ENCODE measurements at places on chromosomes 12 and 14. TPM values are rescaled to one million over a fixed set of nuclear protein-coding genes. Genes with fewer than 3 reads are reported as not detected.

The KLHDC2 gene
- 96.8 TPM for total RNA-seq

The GUCY2C gene
- total RNA-seq: 176 TPM

GRCh38 chr14:74362361-74362915 is 14.2 kb downstream of the VRTN start:
- peak; percentile 90 for DNase-seq
- no peaks in the 10 kb centered on the region for H3K4me1 ChIP-seq
- H3K27me3 ChIP-seq: no peaks in the 10 kb centered on the region
- H3K4me3 ChIP-seq: no peak overlapping the region

DNA sequence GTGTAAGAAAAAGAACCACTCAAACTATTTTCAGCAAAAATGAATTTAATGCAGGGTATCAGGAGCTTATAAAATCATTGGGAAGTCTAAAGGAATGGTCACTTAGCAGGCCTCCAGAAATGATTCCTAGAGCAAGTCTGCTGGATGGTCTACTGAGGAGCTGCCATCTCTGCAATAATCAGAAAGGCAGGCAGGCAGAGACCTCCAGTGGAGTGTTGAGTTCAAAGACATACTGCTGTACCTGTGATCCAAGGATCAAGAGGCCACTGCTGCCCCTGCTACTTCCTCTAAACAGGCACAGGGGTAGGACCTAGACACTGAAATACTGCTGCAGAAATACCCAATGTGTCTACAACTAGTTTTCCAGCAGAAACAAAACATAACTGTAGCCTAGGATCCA is 14.5 kb upstream of the KICS2 start:
- no peak overlapping the region for H3K4me3 ChIP-seq
- no peak for DNase-seq
- no peak overlapping the region for H3K27ac ChIP-seq
- no peaks in the 10 kb centered on the region for H3K36me3 ChIP-seq
- H3K4me1 ChIP-seq: no peaks in the 10 kb centered on the region
- no peaks in the 10 kb centered on the region for H3K27me3 ChIP-seq

DNA sequence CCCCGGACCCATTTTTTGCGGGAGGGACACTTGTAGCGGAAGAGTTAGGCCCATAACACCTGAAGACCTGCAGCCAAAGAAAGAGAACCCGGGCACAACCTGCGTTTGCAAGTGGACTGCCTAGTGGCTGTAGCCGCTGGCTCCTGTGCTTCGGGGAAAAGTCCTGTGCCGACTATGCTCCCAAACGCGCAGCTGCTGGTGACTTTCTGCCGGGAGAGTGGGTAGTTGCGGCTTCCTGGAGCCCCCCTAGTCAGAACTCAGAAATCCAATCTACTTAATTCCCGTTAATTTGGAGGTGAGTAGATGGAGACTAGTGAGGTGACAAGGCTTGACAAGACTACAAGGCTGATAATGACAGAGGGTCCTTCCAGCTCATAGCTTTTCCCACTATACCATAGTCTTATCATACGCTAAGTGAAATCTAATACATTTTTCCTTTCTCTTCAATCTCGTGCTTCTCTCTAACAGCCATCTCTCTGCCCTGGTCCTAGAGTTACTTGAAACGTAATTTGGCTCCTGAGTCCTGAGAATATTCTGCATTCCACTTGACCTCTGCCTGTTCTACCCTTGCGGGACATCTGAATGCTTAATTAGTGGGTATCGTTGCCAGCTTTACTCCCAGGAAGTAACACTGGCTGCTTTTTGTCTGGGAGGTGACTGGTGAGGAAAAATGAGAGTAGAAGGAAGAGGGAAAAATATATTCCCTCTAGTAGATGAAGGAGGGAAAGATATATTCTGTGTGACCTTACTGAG is 556 bp downstream of the MTHFD1 start:
- H3K4me3 ChIP-seq: peak overlapping the region; percentile 92
- no peaks in the 10 kb centered on the region for H3K36me3 ChIP-seq
- H3K4me1 ChIP-seq: no peaks in the 10 kb centered on the region
- peak; percentile 64 for DNase-seq
- no peaks in the 10 kb centered on the region for H3K27me3 ChIP-seq

GRCh38 chr12:120668868-120669840 is 17.8 kb upstream of the MLEC start:
- H3K4me3 ChIP-seq: no peak overlapping the region
- no peaks in the 10 kb centered on the region for H3K4me1 ChIP-seq
- peak overlapping the region; percentile 67 for H3K27ac ChIP-seq
- H3K36me3 ChIP-seq: no peaks in the 10 kb centered on the region
- H3K27me3 ChIP-seq: no peaks in the 10 kb centered on the region

The POTEM gene
- total RNA-seq: not detected

DNA sequence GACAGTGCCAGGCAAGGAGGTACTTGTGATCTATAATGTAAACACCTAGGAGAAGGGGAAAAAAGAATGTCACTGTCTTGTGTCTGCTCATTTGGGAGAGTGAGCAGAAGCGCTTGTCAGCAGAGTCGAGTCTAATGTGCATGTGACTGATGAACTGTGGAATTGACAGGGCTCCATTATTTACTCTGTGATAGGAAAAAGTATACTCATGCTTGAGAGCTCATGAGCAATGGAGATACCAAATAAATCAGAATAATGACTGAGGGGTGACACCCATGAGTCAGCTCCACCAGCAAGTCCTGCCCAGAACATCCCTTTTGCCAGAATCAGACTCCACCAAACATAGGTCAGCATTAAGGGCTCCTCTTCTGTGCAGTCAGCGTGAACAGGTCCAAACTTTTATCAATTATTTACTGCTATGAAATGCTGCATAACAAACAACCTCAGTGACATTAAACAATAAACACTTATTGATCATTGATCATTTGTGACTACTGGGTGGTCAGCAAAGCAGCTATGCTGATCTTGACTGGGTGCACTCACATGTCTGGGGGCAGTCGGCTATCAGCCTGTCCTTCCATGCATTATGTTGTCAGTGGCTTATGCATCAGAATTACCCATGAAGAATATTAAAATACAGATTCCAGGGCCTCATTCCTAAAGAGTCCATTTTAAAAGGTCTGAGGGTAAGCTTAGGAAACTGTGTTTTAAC is 29.2 kb upstream of the WSCD2 start:
- no peak overlapping the region for H3K27ac ChIP-seq
- H3K4me3 ChIP-seq: no peak overlapping the region
- H3K36me3 ChIP-seq: no peaks in the 10 kb centered on the region
- no peaks in the 10 kb centered on the region for H3K27me3 ChIP-seq

DNA sequence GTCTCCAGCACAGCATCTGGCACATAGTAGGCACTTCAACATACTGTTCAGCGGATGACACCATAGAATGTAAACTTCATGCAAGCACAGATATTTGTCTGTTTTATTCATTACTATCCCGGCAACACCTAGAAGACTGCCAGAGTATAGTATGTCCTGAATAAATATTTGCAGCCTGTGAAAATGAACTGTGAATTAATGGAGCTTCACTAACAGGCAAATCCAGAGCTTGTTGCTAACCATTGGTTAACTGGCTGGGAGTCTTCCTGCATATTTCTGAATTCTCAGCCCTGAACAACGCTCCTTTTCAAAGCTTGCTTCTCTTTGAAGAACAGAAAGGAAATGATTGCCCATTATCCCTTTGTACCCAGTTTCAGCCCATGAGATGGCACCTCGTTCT is 243.3 kb upstream of the CRY1 start:
- H3K27ac ChIP-seq: no peak overlapping the region
- no peak overlapping the region for H3K4me3 ChIP-seq
- DNase-seq: no peak

DNA sequence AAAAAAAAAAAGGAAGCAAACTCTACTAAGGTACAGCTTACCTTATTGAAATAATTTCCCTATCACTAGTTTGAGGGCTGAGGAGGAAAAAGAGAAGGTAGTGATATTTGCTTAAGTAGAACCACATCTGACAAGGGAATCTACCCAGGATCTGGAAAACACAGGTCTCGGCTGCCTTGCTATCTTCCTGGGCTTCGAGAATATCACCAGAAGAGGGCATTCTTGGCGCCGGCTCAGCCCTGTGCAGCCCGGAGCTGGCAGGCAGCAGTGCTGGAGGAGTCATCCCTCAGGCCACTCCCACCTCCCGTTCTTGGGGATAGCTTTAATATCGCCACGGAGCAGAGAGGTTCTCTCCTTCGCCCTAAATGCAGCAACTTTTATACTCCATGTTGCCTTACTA is 1181.2 kb downstream of the VRK1 start:
- H3K27ac ChIP-seq: peak overlapping the region; percentile 69
- DNase-seq: peak; percentile 89
- H3K27me3 ChIP-seq: no peaks in the 10 kb centered on the region
- H3K4me3 ChIP-seq: peak overlapping the region; percentile 52
- H3K4me1 ChIP-seq: no peaks in the 10 kb centered on the region

GRCh38 chr12:115135800-115136211 is 451.8 kb upstream of the TBX3 start:
- no peaks in the 10 kb centered on the region for H3K27me3 ChIP-seq
- peak; percentile 52 for DNase-seq
- no peak overlapping the region for H3K4me3 ChIP-seq

DNA sequence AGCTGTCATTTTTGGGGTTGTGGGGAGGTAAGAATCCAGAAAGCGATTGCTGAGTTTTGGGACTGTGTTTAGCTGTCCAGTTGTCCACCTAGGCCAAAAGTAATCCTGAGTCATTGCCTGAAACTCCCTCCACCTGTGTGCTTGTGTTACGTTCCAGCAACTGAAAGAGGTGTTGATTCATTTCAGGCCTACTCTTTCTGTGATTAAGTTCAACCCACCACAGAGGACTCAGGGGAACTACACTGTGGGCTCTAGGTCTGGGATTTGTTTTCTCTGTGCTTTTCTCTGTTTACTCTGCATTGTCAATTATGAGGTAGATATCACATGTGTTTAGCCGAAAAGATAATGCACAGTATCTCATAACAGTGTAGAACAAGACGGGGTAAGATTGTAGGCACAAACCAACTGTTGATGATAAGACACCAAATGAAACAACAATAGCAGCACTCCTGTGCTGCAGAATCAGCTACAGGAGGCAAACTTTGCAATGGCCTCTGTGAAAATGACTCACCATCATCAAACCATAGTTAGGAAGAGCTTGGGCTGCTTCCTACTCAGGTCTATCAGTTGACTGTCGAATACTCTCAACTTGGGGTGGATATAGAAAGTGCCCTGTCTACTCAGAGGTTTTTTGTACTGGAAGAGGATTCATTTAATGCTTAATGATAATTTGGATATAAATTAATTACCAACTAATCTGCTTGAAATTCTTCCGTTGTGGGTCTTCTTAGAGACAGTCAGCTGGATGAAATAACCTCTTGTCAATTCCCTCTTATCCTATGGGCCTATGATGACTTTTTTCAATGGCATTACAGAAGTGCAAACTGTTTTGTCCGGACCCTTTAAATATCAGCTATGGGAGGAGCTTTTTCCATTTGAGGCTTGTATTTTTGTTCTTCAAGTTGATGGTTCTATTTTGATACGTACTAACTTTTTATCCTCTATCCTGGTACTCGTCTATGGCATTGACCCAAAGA is 385.9 kb downstream of the BMP4 start:
- H3K27ac ChIP-seq: peak overlapping the region; percentile 10
- H3K36me3 ChIP-seq: no peaks in the 10 kb centered on the region
- no peak overlapping the region for H3K4me3 ChIP-seq
- H3K4me1 ChIP-seq: no peaks in the 10 kb centered on the region
- no peak for DNase-seq

Data from Peyer's patch (tissue), 4 donors.